ENCODE measurements at places on chromosomes 6 and 20. TPM values are rescaled to one million over a fixed set of nuclear protein-coding genes. Genes with fewer than 3 reads are reported as not detected.

The WTAP gene
- total RNA-seq: 47.5 TPM

The FILIP1 gene
- 173 TPM for total RNA-seq

The WFDC5 gene
- total RNA-seq: not detected

The UBE2C gene
- 0.91 TPM for total RNA-seq

The TUBB2B gene
- 1.4 TPM for total RNA-seq

The SSTR4 gene
- not detected for total RNA-seq

The CST5 gene
- not detected for total RNA-seq

The LINC00237 gene
- total RNA-seq: not detected

DNA sequence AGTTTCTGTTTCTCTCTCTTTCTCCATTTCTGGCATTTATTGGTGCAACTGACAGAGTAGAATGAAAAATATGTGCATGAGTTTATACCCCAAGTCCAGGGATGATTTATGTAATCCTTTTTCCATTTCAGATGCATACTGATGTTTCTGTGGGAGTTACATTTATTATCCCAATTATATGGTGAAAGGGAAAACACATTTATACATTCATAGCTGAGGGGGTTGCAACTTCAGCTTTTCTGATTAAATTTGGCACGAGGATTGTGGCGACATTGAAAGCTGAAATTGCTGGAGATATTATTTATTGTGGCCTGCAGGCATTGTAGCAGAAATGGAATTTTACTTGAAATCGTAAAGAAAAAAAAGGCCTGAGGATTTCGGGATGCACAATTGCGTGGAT lies 31.5 kb upstream of the FNDC1 start:
- DNase-seq: no peak
- H3K4me3 ChIP-seq: no peak overlapping the region
- H3K27me3 ChIP-seq: peaks cover 33% of the 10 kb centered on the region
- no peaks in the 10 kb centered on the region for H3K36me3 ChIP-seq
- H3K27ac ChIP-seq: no peak overlapping the region

- no peak overlapping the region for H3K4me3 ChIP-seq
- no peak overlapping the region for H3K27ac ChIP-seq
- peaks cover 2% of the 10 kb centered on the region for H3K4me1 ChIP-seq
- no peak for DNase-seq
- H3K36me3 ChIP-seq: no peaks in the 10 kb centered on the region
Observed at GRCh38 chr6:34555007-34555322, 1.2 kb downstream of the SPDEF start.

DNA sequence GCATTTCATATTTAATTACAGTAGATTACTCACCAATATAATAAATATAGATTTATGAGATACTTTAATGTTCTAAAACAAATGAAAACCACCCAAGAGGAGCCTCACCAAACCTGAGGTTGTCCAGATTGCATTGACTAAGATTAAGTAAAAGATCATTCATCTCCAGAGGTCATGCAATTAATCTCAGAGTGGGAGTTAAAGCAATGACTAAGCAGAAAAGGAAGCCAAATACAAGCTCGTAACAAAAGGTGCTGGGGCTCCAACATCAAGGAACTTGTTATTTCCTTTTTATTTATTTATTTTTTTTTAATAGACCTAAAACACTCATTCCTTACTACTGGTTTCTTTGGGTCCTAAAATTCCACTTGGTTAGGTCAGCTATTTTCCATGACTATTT lies 57.7 kb downstream of the RSPO3 start:
- no peak for DNase-seq
- no peaks in the 10 kb centered on the region for H3K27me3 ChIP-seq
- no peak overlapping the region for H3K27ac ChIP-seq
- H3K36me3 ChIP-seq: no peaks in the 10 kb centered on the region
- H3K4me1 ChIP-seq: no peaks in the 10 kb centered on the region

DNA sequence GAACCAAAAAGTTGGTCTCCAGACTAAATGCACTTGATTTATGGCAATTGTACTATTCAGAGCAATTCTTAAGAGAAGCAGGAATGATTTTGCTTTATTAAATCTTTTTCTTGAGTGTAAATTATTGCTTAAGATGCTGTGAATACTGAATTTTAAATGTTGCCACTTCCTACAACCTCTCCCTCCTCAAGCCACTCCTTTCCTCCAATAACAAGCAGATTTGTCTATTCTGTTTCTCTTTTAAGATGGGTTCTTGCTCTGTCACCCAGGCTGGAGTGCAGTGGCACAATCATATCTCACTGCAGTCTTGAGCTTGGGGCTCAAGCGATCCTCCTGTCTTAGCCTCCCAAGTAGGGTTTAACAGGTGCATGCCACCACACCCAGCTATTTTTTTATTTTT lies 65.3 kb downstream of the SESN1 start:
- no peak overlapping the region for H3K27ac ChIP-seq
- no peaks in the 10 kb centered on the region for H3K27me3 ChIP-seq

- H3K36me3 ChIP-seq: no peaks in the 10 kb centered on the region
- H3K4me3 ChIP-seq: no peak overlapping the region
- H3K27ac ChIP-seq: peak overlapping the region; percentile 25
- H3K4me1 ChIP-seq: no peaks in the 10 kb centered on the region
- peaks cover 14% of the 10 kb centered on the region for H3K27me3 ChIP-seq
Observed at GRCh38 chr20:40499391-40499790, 189.6 kb downstream of the MAFB start.

GRCh38 chr6:10393544-10394225 lies 21.2 kb downstream of the TFAP2A start:
- H3K36me3 ChIP-seq: no peaks in the 10 kb centered on the region
- peaks cover 100% of the 10 kb centered on the region for H3K27me3 ChIP-seq
- DNase-seq: no peak
- H3K27ac ChIP-seq: no peak overlapping the region

GRCh38 chr6:137157601-137158000 lies 15.8 kb downstream of the IL22RA2 start:
- no peak overlapping the region for H3K27ac ChIP-seq
- no peaks in the 10 kb centered on the region for H3K27me3 ChIP-seq
- peaks cover 23% of the 10 kb centered on the region for H3K4me1 ChIP-seq

DNA sequence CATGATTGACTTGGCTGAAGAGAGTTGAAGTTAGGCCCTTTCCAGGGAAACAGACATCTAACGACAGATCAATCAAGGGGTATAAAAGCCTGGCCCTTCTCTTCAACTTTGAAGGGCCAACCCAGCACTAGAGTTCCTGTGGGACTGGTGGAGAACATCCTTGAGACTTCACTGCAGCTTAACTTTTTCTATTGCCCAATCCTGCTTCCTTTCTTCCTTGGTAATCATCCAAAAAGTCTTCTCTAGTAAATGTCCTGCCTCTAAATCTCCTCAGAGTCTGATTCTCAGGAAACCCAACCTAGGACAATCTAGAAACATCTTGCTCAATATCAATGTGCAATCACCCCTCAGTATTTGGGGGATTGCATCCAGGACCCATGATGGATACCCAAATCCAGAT lies 1.9 kb downstream of the MKKS start:
- H3K27me3 ChIP-seq: no peaks in the 10 kb centered on the region
- H3K27ac ChIP-seq: no peak overlapping the region
- DNase-seq: no peak

- peaks cover 7% of the 10 kb centered on the region for H3K27me3 ChIP-seq
- no peaks in the 10 kb centered on the region for H3K36me3 ChIP-seq
- no peak for DNase-seq
- no peaks in the 10 kb centered on the region for H3K4me1 ChIP-seq
Observed at GRCh38 chr6:1062786-1063545, 248.9 kb upstream of the FOXQ1 start.

DNA sequence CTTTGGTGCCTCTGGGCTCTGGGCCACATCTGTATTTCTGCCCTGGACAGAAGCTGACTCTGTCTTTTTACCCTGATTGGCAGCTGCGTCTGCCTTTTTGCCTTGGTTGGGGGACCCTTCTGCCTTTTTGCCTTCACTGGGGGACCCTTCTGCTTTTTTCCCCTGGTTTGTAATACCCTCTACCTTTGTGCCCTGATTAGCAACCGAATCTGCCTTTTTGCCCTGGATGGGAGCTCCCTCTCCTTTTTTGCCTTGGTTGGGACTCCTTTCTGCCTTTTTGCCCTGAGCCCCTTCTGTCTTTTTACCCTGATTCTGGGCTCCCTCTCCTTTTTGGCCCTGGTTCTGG lies 23.4 kb downstream of the RRBP1 start:
- H3K36me3 ChIP-seq: peaks cover 24% of the 10 kb centered on the region
- peaks cover 65% of the 10 kb centered on the region for H3K4me1 ChIP-seq
- no peaks in the 10 kb centered on the region for H3K27me3 ChIP-seq
- no peak overlapping the region for H3K27ac ChIP-seq
- H3K4me3 ChIP-seq: no peak overlapping the region

DNA sequence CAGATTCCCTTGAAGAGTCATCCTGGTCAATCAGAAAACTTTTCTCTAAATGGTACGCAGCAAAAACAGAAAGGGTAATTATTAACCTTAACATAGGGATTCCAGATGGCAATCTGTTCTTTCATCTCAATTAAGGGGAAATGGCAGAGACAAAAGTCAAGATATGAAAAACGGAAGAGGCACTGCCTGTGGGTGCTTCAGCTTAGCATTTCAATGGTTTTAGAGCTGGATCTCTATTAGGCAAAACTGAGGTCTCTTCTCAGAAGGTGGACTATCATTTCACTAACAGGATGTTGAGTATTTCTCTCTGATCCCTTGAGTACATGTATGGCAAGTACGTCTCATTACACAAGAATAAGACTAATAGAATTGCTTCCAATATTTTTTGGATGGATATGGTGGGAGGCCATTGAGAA lies 296.9 kb downstream of the HIVEP2 start:
- H3K27ac ChIP-seq: no peak overlapping the region
- peaks cover 60% of the 10 kb centered on the region for H3K27me3 ChIP-seq
- H3K36me3 ChIP-seq: no peaks in the 10 kb centered on the region
- H3K4me1 ChIP-seq: no peaks in the 10 kb centered on the region
- no peak overlapping the region for H3K4me3 ChIP-seq
- DNase-seq: no peak

All from left ventricle myocardium inferior (tissue), 1 donor.